ENCODE measurements at places on chromosomes 2 and 18.

DNA sequence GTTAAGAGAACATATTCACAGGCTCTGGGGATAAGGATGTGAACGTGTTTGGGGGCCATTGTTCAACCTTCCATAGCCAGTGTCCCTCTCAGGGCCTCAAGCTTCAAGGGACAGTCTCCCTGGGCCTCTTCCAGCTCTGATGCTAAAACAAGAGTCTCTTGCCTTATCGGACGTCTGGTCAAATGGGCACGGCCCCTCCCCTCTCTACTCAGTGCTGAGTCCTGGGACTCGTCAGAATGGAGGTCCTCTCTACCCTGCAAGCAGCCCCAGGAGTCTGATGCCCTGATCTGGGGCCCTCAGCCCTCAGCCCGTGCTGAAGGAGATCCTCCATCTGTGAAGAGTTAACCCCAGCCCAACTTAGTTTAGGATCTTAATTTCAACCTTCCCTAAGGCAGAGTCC is 198.2 kb downstream of the ZFP36L2 start:
- DNase-seq: no peak

DNA sequence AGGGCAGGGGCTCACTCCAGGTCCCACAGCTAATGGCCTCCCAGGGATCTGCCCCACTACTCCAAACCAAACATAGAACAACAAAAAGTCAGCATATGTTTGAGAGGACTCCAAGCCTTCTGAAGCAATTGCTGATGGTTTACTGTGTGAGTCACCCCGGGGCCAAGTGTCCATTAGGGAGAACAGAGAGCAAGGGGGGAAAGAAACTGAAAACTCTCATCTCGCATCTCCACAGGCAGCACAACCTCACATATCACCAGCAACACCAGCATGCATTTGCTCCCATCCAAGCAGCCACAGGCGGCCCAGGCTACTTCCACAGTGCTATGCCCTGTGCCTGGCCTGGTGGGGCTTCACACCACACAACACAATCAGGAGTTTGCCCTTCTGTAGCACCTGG is 39.1 kb downstream of the CYRIA start:
- no peak for DNase-seq

GRCh38 chr2:98793897-98794830 is 63.2 kb upstream of the MGAT4A start:
- DNase-seq: no peak

GRCh38 chr2:5392658-5393057 is 299.5 kb upstream of the SOX11 start:
- no peak for DNase-seq

DNA sequence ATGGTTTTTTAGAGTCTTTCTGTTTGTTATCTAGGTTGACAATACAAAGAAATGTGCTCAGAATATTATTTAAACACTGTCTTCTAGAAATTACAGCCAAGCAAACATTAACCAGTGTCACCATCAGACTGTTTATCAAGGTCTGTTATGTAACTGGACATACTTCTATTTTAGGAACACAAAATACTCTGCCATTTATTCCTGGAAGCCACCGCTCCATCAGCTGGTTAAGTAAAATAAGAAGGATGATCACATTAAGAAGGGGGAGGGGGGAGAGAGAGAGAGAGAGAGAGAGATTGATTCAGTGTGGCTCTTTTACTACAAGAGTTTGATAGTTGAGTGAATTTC is 47.9 kb downstream of the MBP start:
- DNase-seq: no peak

DNA sequence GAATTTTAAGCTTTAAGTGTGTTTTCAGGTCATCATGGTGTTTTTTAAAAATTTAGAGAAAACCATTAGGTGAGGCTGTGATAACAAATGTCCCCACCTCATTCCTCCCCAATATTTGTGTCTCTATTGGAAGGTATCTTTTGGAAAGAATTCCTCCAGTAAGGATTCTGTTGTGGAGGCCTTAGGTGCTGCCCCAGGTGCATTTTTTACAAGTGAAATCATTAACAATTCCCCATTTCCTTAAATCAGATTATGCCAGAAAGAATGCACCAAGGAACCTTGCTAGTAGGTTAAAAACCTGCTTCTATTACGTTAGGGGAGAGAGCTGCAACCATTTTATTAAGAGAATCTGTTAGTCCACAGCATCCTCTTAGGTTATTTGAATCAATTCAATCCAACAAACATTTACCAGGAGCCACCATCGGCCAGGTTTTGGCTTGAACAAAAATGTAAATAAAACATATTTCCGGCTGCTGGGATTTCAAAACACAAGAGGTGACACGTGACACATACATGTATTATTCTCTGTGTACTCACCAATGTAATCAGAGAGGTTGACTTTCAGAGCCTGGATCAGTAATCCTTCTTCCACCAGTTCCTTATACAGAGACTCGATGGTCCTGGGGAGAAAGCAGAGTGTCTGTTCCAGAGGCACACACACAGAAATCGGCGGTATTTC is 112.5 kb upstream of the ASB18 start:
- peak; percentile 71 for DNase-seq

Data from NCI-H345 (cell line).